Naive thymus-derived CD8-positive, alpha-beta T cell (primary cell): ENCODE measurements at places on chromosomes 1 and 21. TPM values are rescaled to one million over a fixed set of nuclear protein-coding genes. Genes with fewer than 3 reads are reported as not detected.
A peak's percentile ranks its signal among the peaks of the same experiment; 100 is the strongest.

DNA sequence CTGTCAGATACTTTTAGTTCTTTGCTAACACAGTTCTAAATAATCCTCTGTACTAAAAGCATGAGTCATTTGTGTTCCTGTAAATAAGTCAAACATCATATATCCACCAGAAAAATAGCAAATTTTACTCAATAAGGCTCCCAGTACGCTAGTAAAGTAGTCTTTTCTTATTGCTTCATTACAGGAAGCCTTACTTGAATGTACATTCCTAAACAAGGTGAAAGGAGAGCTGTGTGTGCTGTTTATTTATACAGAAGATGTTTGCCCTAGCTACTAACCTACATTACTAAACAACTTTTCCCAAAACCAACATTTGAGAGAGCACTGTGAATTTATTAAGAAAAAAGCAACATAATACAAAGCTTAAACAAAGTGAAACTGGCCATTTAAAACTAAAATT lies 52.0 kb downstream of the ZNHIT6 start:
- H3K4me3 ChIP-seq = no peak overlapping the region
- peaks cover 60% of the 10 kb centered on the region for H3K36me3 ChIP-seq
- H3K4me1 ChIP-seq = peaks cover 2% of the 10 kb centered on the region
- H3K27ac ChIP-seq = no peak overlapping the region

- H3K4me1 ChIP-seq = peaks cover 19% of the 10 kb centered on the region
- no peaks in the 10 kb centered on the region for H3K36me3 ChIP-seq
- H3K27ac ChIP-seq = no peak overlapping the region
- no peak for DNase-seq
- no peak overlapping the region for H3K4me3 ChIP-seq
These were observed 5.0 kb upstream of the TSPAN1 start for GRCh38 chr1:46169811-46170454.

DNA sequence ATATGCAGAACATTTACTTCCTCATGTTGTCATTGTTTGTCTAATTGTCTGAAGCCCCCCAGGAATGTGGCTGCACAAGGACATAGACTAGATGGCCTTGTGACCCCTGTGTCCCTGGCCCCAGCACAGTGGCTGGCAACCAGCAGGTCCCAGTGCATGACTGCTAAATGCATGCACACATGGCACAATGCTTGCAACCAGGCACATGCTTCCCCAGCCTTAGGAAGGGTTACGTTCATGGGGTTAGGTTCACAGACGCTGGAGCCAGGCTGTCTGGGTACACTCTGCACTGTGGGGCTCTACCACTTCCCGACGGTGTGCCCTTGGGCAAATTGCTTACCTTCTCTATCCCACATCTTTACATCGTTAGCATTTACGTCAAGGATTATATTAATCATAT lies 21.2 kb upstream of the CLIC6 start:
- H3K4me1 ChIP-seq = peaks cover 10% of the 10 kb centered on the region
- no peak overlapping the region for H3K4me3 ChIP-seq
- H3K27me3 ChIP-seq = peaks cover 17% of the 10 kb centered on the region
- DNase-seq = no peak

DNA sequence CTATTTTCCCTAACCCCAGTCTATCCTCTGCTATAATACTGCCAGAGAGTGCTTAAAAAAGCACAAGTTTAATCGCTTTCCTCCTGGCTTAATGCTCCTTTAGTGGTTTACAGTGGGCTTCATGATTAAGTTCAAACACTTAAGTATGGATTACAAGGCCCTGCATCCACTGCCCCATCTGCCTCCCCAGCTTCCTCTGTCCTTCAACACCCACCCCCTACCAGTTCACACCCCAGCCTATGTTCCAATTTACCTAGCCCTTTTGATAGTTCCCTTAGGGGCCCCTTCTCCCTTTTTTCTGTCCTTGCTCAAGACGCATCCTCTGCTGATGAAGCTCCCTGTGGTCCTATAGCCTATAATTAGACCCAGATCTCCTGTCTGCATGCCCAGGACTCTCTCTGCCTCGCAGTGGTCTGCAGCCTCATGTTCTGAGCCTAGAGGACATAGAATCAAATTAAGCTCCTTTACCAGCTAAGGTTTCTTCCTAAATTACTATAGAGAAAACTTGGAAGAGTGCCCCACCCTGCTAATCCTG lies 212.5 kb downstream of the FGGY start:
- DNase-seq = no peak
- no peaks in the 10 kb centered on the region for H3K27me3 ChIP-seq
- H3K27ac ChIP-seq = no peak overlapping the region
- no peaks in the 10 kb centered on the region for H3K4me1 ChIP-seq
- H3K4me3 ChIP-seq = no peak overlapping the region

GRCh38 chr1:236465959-236466303 lies 57.9 kb upstream of the LGALS8 start:
- peaks cover 26% of the 10 kb centered on the region for H3K27me3 ChIP-seq
- no peaks in the 10 kb centered on the region for H3K36me3 ChIP-seq
- H3K4me3 ChIP-seq = peak overlapping the region; percentile 45
- peak overlapping the region; percentile 12 for H3K27ac ChIP-seq
- no peak for DNase-seq
- peaks cover 21% of the 10 kb centered on the region for H3K4me1 ChIP-seq

DNA sequence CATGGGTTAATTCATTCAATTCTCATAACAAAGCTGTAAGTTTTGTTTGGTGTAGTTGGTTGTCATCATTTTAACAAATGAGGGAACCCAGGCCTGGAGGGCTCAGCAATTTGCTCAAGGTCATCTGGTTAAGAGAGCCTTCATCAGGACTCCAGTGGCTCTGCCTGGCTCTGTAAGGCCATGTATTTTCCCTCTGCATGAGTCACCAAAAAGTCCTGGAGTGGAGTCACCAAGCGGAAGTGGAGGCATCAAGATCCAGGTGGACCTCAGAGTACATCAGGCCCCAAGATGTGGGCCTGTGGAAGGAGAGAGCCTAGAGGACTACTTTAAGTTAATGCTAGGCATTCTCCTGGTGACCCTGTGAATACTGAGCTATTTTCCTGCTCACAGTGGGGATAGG lies 30.0 kb upstream of the RBM15 start:
- no peak overlapping the region for H3K27ac ChIP-seq
- H3K4me3 ChIP-seq = no peak overlapping the region
- no peak for DNase-seq
- H3K4me1 ChIP-seq = peaks cover 4% of the 10 kb centered on the region
- no peaks in the 10 kb centered on the region for H3K27me3 ChIP-seq

GRCh38 chr1:89633248-89633799 lies 404 bp downstream of the LRRC8C start:
- DNase-seq = peak; percentile 59
- peaks cover 85% of the 10 kb centered on the region for H3K4me1 ChIP-seq
- H3K36me3 ChIP-seq = peaks cover 11% of the 10 kb centered on the region
- H3K4me3 ChIP-seq = peak overlapping the region; percentile 97

- H3K4me3 ChIP-seq = no peak overlapping the region
- peaks cover 20% of the 10 kb centered on the region for H3K4me1 ChIP-seq
- no peak for DNase-seq
- H3K27me3 ChIP-seq = no peaks in the 10 kb centered on the region
- peaks cover 16% of the 10 kb centered on the region for H3K36me3 ChIP-seq
These were observed 836 bp downstream of the OLFML3 start for GRCh38 chr1:113980110-113980509.

GRCh38 chr1:10724948-10725847 lies 71.2 kb downstream of the CASZ1 start:
- H3K4me1 ChIP-seq = no peaks in the 10 kb centered on the region
- H3K27ac ChIP-seq = no peak overlapping the region
- no peaks in the 10 kb centered on the region for H3K36me3 ChIP-seq
- DNase-seq = no peak

- H3K4me1 ChIP-seq = peaks cover 7% of the 10 kb centered on the region
- no peak overlapping the region for H3K27ac ChIP-seq
- peak; percentile 86 for DNase-seq
These were observed 9.8 kb downstream of the RAP1GAP start for GRCh38 chr1:21659099-21659923.

SLC2A5 gene
- not detected for polyA plus RNA-seq

MSH4 gene
- not detected for polyA plus RNA-seq

CPT2 gene
- 19.1 TPM for polyA plus RNA-seq

EPS8L3 gene
- not detected for polyA plus RNA-seq

ZBTB18 gene
- 4.3 TPM for polyA plus RNA-seq

ALX3 gene
- polyA plus RNA-seq = not detected

PWP2 gene
- 12.6 TPM for polyA plus RNA-seq

LCA5L gene
- not detected for polyA plus RNA-seq
